Stimulated activated CD4-positive, alpha-beta T cell treated with anti-CD3 and anti-CD28 coated beads, Interleukin-2, amount 100 ng/mL, for 24 hours (primary cell): ENCODE measurements at places on chromosomes 1 and 21.
A peak's percentile ranks its signal among the peaks of the same experiment; 100 is the strongest.

DNA sequence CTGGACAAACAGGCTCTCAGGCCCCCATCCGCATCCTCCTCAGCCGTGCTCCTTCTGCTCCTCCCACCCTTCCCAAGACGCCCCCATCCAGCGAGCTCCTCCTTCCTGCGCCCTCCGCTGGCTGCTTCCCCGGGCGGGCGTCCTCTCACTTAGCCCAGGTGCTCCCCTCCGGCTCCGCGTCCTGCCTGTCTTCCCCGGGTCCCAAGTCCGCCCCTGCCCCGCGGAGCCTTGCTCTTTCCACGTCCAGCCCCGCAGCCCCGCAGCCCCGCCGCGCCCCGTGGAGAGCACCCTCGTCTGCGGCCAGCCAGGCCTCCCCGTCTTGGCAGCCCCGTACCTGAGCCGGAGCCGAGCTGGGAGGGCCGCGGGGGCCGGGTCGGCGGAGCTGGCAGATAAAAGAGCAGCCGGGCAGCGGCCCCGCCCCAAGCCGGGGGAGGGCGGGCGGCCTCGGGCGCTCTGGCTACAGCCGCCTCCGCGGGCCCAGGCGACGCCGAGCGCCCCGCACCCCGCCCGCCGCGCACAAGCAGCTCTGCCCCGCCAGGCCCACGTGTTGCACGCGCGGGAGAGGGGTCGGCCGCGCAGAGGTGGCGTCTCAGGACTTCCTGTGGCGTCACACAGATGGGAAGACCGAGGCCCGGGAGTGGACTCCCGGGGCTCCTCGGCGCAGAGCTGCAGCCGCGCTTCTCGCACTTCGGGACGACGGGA is at the start of gene PAQR7:
PAQR7 (minus strand) TSS at position 555 of the 702 bp plus-strand sequence. CDS start 11,869 bp downstream, outside the sequence.
- DNase-seq, result peak; percentile 75

- peak; percentile 17 for DNase-seq
Measured at GRCh38 chr1:107141491-107142126, 770 bp downstream of the NTNG1 start.

DNA sequence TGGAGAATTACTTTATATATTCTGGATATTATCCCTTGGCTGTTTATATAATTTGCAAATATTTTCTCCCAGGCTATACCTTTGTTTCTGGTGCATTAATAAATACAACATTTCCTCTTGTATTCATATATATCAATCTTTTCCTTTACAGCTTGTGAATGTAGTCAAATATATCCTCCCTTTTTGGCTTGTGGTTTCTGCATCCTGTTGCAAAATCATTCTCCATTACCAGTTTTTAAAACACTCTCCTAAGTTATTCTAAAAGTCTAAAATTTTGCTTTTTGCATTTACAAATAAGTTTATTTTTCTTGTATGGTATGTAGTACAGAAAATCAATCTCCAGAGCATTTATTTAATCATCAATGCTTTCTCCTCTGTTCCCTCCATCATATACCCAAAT is 909.4 kb downstream of the ADGRL2 start:
- DNase-seq, result no peak

DNA sequence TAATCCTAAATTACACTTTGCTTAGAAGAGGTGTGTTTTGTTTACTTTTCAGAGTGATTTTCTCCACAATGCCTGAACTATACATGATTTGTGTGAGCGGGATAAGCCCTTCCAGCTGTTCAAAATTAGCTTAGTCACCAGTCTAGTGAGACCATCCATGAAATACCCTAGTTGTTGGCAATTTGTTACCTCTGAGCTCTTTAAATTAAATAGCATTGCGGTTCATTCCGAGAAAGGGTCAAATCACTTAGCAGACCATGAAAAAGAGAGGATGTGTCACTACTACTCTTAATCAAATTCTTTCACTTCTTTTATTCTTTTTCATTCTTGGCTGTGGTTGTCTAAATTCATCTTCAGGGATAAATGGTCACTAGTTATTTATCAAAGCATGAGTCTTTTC is 11.9 kb upstream of the VAV3 start:
- DNase-seq, result no peak

DNA sequence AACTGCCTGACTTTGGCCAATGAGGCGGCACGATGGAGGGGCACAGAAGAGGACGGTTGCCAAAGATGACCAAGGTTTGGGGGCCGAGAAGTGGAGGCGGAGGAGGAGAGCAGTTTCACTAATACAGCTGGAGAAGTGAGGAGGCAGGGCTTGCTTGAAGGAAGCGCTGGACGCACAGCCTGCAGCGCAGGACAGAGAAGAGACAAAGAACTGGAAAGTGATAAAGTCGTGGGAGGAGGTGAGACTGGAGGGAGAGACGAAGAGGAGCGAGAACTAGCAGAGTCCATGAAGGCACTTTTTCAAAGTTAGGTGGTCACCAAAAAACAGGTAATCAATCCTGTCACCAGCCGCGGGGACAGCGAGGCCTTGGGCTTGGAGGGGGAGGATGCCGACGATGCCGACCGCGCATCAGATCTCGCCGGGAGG is 771 bp downstream of the PACC1 start:
- peak; percentile 55 for DNase-seq

DNA sequence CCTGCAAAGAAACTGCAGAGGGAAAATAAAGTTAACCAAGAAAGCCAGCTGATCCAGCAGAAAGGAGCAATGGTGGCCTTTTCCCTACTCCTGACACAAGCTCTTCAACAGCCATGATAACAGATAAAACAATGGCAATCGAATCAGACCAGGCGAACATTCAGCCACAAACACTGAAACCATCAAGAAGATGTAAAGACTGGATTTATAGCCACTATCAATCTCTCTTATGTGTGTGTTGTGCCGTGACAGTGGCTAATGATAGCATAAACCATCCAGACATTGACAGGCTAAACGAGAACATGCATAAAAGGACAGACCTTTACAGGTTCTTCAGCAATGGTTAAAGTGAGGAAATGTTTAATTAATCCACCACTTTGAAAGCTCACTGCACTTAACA is 78.1 kb upstream of the RAB4A start:
- DNase-seq, result no peak

DNA sequence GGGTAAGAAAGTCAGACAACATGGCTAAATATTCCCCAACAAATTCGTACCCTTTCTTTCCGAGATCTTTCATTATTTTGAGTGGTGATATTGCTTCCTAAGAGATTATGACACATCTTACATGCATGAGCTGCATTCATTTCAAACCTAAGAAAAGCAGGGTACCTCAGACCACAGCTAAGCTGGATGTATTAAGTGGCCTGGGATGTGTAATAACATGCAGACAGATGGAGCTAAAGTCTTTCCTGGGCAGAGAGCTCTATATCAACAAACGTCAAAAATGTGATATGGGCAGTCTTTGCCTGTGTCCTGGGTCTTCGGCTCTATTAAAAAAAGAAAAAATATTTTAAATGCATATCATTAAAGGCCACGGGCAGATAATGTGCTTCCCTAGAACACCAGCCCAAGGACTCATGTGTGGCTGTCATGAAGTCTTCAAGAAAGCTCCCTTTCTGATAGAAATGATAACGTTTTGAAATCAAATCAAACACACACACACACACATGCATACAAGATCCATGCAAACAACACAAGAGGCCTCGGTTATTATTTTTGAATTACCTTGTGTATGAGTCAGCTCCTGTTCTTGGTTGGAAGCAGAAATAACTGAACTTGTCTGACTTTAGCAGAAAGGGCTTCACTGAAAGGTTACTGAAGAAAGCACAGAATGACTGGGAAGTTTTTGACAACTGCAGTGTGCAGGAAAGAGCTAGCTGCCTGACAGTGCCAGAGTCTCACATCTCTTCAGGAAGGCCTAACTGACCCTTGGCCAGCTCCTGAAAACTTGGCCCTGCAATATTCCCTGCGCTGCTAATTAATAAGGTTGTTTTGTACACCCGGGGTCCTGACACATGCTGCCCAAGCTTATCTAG is 231.2 kb downstream of the DSCAM start:
- DNase-seq, result no peak

DNA sequence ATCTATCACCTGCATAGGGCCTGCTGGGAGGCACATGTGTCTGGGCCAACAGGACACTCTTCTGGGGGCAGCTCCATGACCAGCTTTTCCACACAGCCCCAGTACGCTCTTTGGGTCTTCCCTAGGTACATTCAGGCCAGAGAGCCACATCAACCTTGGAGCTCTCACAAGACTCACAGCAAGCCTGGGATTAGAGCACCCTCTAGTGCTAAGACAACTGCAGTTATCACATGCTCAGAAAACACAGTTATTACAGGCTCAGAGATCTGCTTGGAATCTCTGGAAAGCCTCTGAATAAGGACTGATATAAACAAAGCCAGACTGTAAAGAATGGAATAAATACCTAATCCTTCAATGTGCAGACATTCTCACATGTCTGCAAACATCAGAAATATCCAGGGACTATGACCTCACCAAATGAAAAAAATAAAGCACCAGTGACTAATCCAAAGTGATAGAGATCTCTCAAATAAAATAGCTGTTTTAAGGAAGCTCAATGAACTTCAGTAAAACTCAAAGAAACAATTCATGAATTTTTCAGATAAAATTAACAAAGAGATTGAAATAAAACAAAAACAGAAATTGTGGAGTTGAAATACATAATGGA is 563.9 kb upstream of the NR5A2 start:
- DNase-seq, result peak; percentile 4

DNA sequence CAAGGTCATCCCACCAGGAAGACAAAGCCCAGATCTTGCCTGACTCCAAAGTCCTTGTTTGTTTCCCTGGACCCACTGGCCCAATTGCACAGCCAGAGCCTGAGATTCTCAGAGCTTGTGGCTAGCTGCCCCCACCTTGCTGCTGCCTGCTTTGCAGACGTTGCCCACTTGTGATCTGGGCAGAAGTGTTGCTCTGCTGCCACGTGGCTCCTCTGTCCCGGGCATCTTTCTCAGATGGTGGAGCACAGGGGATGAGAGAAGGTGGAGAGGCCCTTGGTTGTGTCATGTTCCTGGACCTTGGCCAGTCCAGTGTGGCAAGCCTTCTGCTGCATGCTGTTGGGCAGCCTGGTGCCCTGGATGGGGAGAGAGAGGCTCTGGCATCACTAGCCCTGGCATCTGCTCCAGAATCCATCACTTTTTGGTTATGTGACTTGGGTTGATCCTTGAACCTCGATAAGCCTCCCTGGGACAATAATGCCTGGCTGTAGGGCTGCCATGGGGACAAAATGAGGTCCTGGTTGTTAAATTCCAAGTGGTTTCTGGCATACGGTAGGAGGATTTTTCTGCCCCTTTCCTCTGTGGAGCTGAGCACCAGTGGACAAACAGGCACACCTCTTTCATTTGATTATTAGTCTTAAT is 1.5 kb upstream of the NR0B2 start:
- DNase-seq, result no peak

DNA sequence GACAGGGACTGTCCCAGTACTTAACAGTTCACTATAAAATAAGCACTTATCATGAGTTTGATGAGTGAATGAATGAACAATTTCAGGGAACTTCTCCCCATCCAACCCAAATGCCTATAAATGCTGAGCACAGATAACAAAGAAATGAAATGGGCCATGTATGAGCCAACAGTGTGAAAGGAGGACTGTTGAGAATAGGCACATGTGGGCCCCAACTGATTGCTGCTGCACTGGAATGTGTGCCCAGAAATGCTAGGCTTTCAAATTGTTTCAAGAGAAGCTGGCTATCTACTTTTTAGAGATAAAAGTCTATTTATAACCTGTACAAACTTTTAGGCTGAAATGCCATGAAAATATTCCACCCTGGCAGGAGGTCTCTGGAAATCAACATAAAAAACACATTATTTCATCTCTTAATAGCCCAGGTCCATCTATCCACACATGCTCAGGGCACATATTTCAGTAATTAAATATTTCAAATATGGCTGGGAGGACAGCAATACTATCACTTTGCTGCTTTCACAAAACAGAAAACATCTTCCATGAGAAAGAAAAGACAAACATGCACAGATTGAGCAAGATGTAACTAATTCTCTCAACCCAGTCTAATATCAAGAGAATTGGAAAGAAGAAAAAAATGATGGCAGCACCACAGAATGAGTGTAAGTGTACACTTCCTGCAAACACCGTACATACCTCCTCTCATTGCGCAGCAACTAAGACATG is 49.8 kb downstream of the COLGALT2 start:
- DNase-seq, result no peak

- DNase-seq, result no peak
Measured at GRCh38 chr1:85198864-85199263, 2.0 kb downstream of the SYDE2 start.

DNA sequence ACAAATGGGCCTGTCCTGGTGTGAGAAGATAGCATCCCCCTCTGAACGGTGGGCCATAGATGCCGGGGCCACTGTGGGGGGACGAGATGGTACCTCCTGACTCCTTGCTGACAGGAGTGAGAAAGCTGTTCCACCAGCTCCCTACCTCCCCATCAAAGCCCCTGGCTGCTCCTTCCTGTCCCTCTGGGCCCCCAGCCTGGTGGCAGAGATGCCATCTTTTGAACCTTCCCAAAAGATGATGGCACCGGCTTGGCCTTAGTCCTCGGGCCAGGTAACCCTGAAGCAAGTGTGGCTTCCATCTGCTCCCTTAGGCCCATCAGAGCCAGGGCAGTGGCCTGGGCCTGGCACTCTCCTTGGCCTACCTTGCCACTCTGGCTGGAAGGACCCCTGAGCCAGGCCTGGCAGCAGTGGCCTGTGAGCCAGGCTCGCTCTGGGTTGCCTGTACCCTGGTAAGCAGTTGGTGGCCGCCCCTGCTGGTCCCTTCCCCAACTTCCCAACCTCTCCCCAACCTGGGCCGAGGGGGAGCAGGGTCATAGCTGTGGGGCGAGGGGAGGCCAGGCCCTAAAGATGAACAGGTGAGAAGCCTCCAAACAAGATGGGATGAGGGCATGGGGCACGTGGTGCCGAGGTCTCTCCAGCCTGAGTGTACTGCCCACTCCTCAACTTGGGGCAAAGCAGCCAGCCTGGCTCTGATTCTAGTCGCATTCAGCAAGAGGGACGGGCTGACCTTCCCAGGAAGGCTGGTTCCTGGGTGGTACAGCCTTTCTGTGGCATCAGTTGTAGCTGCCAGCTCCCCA is 34.7 kb downstream of the ZBTB17 start:
- no peak for DNase-seq

- DNase-seq, result no peak
Measured at GRCh38 chr1:86965012-86965826, 50.8 kb downstream of the HS2ST1 start.

DNA sequence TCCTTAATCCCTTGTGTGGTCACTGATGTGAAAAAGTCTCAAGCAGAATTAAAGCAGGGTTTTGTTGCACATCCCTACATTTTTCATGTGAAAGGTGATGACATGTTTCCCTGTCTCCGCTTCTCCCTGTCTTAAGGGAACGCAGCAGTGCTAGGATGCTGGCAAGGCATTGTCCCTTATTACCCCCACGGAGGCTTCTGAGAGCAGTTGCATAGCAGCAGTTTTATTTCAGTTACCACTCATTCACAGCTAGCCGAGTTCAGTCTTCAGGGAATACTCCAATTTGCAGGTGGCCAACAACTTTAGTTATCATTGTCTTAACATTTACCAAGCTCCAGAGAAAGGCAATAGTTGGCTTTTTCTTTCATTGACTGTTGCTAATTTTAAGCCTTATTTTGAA is 89.1 kb downstream of the CLEC20A start:
- no peak for DNase-seq

- DNase-seq, result no peak
Measured at GRCh38 chr1:63799307-63799706, 25.5 kb downstream of the ROR1 start.
